CD4-positive, alpha-beta T cell treated with Interleukin-6 at 100 ng/mL for 8 hours (primary cell): ENCODE measurements at places on chromosomes 1 and 21.

DNA sequence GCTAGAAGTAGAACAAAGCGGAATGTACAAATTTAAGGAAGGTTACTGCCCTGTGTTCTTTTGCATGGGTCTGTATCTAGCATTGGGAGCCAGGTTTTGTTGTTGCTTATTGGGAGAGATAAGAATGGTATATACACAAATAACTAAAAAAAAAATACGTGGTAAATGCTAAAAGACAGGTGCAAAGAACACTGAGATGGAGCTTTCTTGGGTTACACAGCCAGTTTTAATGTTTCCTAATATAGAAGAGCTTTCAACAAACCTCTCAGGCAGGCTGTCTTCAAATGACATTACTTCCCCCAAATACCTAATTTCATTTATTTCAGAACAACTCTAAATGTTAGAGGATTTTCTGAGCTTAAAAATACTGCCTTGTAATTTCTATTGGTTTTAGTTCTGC, 1.4 kb upstream of the MDM4 start:
- DNase-seq: no peak

GRCh38 chr1:244653439-244654107, 647 bp downstream of the DESI2 start:
- DNase-seq: no peak

DNA sequence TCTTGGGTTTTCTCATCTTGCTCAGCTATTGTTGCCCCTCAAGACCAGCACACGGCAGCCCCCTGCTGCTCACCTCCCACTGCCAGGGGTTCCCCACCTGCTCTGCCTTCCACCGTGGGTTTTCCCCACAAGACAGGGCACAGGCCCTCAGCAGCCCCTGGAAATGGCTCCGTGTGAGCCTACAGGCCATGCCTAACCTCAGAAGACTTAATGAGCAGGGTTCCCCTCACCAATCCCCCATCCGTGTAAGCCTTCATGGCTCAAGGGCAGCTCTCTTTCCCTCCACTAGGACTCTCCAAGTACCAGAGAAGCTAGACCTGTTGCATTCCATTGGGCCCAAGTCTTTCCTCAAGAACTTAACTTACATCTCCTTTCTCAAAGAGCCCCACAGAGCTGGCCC, 18.4 kb upstream of the RCAN3 start:
- DNase-seq: no peak

DNA sequence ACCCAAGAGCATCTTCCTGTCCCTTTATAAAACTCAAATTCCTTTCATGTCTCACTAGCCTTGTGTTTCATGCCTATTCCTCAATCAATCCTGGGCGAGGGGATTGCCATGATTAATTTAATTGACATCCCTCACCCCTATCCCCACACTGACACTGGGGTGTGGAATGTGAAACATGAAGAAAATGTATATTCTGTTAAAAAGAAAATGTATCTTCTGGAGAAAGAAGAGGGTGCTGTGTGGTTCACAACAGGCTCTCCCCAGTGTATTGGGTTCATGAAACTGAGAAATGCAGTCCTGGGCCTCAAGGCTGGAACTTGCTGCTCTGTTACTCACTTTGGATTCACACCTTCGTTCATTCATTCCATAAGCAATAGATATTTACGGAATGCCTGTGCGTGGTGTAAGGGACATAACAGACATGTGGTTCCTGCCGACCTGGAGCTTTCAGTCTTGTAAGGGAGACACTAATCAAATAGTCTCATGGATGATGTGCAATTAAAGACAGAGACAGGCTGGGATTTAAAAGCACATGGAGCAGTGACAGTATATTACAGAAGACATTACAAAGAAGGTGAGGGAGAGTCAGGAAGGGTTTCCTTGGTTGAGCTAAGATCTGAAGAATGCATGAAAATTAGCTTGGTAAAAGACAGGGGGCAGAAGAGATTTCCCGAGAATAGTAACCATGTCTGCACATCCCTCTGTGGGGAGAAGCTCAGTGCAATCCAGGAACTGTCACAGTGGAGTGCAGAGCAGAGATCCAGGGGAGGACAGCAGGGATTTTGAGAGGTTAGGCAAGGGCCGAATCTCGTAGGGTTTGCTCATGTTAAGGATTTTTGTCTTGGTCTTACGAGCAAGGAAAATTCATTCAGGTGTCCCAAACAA, 32.1 kb downstream of the SERTAD4 start:
- DNase-seq: no peak

GRCh38 chr1:212586206-212587015, 22.1 kb upstream of the ATF3 start:
- no peak for DNase-seq

DNA sequence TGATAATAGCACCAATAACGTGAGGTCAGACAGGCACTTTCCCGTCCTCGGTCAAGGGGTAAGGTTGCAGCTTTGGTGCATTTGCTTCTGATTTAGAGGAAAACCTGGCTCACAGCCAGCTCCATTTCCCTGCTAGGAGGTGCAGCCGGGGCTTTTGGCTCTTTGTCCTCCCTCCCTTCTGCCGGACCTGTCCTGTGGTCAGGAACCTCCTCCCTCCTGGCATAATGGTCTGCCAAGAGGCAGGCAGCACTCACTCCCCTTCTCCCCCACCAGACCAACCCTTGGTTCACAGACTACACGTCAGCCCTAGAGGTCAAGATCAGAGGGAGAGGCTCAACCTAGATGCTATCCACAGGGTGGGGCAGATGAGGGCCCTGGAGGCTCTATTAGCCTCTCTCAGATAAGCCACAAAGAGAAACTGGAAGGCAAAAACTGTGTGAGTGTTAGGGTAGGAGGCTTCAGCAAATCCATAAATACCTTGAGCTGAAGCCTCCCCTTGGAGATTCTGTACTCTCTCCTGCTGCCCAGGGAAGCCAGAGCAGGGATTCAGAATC, 64.8 kb downstream of the PLXNA2 start:
- no peak for DNase-seq

GRCh38 chr1:160197231-160197630, 6.9 kb downstream of the CASQ1 start:
- DNase-seq: no peak
